H1 (cell line): ENCODE measurements at places on chromosomes 4 and X. TPM values are rescaled to one million over a fixed set of nuclear protein-coding genes. Genes with fewer than 3 reads are reported as not detected.

The CXCL11 gene
- total RNA-seq = 0.33 TPM in 1 of 2 replicates, not detected in the other

- DNase-seq = no peak
- no peak overlapping the region for H3K27ac ChIP-seq
- no peaks in the 10 kb centered on the region for H3K27me3 ChIP-seq
Observed at GRCh38 chr4:32417113-32417704, 1697.0 kb downstream of the PCDH7 start.

The PCDH7 gene
- total RNA-seq = 6.1 and 6.7 TPM in 2 replicates

The GAGE1 gene
- not detected in 2 replicates for total RNA-seq

DNA sequence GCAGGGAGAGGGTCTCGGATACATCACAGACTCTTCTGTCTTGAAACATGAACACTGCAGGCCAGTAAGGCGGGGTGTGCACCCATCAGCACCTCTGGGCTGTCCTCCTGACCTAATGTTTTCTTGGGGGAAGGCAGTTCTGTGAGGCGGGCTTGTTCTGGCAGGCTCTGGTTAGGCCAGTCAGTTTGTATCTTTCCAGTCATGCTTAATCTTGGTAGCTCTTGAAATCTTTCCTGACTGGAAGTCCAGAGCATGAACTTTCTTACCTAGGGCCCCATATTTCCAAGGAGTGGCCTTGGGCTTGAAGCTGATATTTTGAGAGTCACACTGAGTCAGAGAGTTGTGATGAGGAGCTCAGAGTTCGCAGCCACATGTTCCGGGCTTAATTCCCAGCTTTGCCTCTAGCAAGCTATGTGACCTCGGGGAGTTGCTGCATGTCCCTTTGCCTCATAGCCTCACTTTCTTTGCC is 54.2 kb upstream of the RASSF6 start:
- no peaks in the 10 kb centered on the region for H3K27me3 ChIP-seq
- no peaks in the 10 kb centered on the region for H3K36me3 ChIP-seq
- H3K4me3 ChIP-seq = no peak overlapping the region
- no peak overlapping the region for H3K27ac ChIP-seq
- DNase-seq = no peak
- H3K4me1 ChIP-seq = no peaks in the 10 kb centered on the region

GRCh38 chr4:183554878-183555585 is 50.2 kb downstream of the ING2 start:
- no peaks in the 10 kb centered on the region for H3K27me3 ChIP-seq
- no peak for DNase-seq
- no peaks in the 10 kb centered on the region for H3K4me1 ChIP-seq
- H3K27ac ChIP-seq = no peak overlapping the region
- H3K4me3 ChIP-seq = no peak overlapping the region
- H3K36me3 ChIP-seq = no peaks in the 10 kb centered on the region

DNA sequence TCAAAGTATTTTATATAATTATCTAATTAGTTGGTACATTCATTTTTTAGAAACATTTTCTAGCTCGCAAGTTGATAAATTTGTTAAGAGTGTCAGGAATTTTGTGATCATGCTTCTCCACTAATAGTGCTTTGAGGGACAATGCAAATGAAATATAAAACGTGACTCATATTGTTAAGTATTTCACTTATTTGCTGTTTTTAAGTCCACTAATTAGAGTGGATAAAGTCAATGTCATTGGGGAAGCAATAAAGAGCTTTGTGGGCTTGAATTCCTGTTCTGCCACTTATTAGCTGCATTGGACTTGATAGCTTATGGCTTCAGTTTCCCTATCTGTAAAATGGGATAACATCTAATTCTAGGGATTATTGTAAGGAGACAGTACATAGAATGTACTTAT is 26.5 kb upstream of the ANAPC4 start:
- no peak overlapping the region for H3K4me3 ChIP-seq
- H3K4me1 ChIP-seq = no peaks in the 10 kb centered on the region
- DNase-seq = no peak
- no peak overlapping the region for H3K27ac ChIP-seq
- H3K27me3 ChIP-seq = no peaks in the 10 kb centered on the region
- H3K36me3 ChIP-seq = no peaks in the 10 kb centered on the region

DNA sequence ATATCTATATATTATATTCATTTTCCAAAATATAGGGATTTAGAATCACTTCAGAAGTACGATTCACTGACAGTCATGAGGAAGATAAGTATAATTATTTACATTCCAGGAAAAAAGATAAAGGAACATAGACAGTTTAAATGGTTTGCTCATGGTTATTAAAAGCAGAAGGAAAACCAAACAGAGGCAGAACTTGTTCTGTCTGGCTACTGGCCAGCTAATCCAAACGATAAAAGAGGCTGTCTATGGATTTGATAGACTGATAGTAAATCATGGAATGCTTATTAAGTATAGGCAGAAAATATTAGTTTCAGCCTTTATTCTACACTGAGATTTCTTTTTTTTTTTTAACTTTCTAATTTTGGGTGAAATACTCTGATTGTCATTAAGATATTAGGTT is 50.2 kb downstream of the RPGR start:
- no peaks in the 10 kb centered on the region for H3K36me3 ChIP-seq
- no peak overlapping the region for H3K27ac ChIP-seq
- no peaks in the 10 kb centered on the region for H3K27me3 ChIP-seq
- no peak overlapping the region for H3K4me3 ChIP-seq
- DNase-seq = no peak
- no peaks in the 10 kb centered on the region for H3K4me1 ChIP-seq

The CWH43 gene
- total RNA-seq = not detected in 2 replicates

The CBR4 gene
- total RNA-seq = 29.5 and 30.6 TPM in 2 replicates

The MAGEA9B gene
- not detected in 2 replicates for total RNA-seq

- H3K27ac ChIP-seq = no peak overlapping the region
- DNase-seq = no peak
- 0 out of 2 replicates have a peak, but pooled peaks cover 2% of the 10 kb centered on the region for H3K4me1 ChIP-seq
- no peak overlapping the region for H3K4me3 ChIP-seq
Observed at GRCh38 chr4:105166066-105166465, 19.4 kb downstream of the TET2 start.

The UGT8 gene
- 24.0 and 26.9 TPM in 2 replicates for total RNA-seq

- H3K4me1 ChIP-seq = peaks cover 19% of the 10 kb centered on the region
- no peak overlapping the region for H3K4me3 ChIP-seq
- H3K27ac ChIP-seq = no peak overlapping the region
- H3K36me3 ChIP-seq = no peaks in the 10 kb centered on the region
- no peaks in the 10 kb centered on the region for H3K27me3 ChIP-seq
Observed at GRCh38 chrX:39811376-39811775, 286.4 kb downstream of the BCOR start.

GRCh38 chr4:153156721-153157120 is 47.5 kb upstream of the TRIM2 start:
- no peak for DNase-seq
- H3K27ac ChIP-seq = no peak overlapping the region
- no peak overlapping the region for H3K4me3 ChIP-seq
- peaks cover 41% of the 10 kb centered on the region for H3K27me3 ChIP-seq
- peaks cover 13% of the 10 kb centered on the region for H3K4me1 ChIP-seq

The ALAS2 gene
- total RNA-seq = 0.32 and 0.48 TPM in 2 replicates

GRCh38 chr4:3870567-3870962 is 104.4 kb downstream of the ADRA2C start:
- no peaks in the 10 kb centered on the region for H3K36me3 ChIP-seq
- H3K27me3 ChIP-seq = peaks cover 16% of the 10 kb centered on the region
- H3K27ac ChIP-seq = no peak overlapping the region
- H3K4me3 ChIP-seq = no peak overlapping the region

GRCh38 chrX:140710710-140711109 is 1.2 kb downstream of the LINC00632 start:
- H3K36me3 ChIP-seq = no peaks in the 10 kb centered on the region
- H3K4me3 ChIP-seq = no peak overlapping the region
- no peak overlapping the region for H3K27ac ChIP-seq

The VEGFD gene
- 0.19 TPM in 1 of 2 replicates, not detected in the other for total RNA-seq
